ENCODE measurements at places on chromosomes 11 and 22.

DNA sequence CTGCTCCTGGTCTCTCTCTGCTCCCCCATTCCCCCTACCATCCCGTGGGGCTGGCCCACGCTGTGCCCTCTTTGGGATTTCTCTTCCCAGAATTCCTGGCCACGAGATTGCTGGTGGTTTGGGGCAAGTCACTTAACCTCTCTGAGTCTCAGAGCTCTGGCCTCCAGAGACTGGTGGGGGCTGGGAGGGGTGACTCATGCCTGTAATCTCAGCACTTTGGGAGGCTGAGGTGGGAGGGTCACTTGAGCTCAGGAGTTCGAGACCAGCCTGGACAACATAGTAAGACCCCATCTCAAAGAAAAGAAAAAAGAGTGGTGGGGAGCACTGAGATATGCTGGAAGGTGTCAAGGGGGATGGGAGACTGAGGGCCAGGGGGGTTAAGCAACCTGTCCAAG, 18.3 kb downstream of the OTUB1 start:
- no peak for DNase-seq

DNA sequence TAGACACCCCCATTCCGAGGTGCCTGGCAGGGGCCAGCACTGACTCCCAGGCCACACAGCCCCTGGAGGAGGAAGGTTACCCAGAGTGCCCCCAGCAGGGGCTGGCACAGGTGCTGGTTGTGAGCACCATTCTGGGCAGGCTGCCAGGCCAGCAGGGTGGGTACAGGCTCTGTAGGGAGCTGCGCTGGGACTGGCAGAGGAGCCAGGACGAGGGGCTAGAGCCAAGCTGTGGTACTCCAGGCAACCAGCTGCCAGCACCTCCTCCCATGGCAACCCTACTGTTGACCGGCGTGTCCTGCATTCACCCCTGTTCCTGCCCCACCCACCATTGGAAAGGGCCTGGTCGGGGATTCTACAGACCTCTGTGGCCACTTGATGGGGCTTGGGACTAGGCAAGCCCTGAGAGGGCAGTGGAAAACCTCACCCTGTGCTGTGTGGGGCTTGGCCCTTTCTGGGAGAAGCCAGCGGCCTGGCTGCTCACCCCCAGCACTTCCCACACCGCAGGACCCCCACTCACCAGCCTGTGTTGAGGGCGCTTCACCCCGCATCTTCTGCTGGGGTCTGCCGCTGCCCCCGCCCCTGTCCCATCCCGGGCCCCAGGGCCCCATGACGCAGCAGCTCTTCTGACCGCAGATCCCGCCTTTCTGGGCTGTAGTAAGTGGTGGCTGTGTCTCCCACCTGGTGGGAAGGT, 1.9 kb downstream of the CLDN5 start:
- DNase-seq: no peak

DNA sequence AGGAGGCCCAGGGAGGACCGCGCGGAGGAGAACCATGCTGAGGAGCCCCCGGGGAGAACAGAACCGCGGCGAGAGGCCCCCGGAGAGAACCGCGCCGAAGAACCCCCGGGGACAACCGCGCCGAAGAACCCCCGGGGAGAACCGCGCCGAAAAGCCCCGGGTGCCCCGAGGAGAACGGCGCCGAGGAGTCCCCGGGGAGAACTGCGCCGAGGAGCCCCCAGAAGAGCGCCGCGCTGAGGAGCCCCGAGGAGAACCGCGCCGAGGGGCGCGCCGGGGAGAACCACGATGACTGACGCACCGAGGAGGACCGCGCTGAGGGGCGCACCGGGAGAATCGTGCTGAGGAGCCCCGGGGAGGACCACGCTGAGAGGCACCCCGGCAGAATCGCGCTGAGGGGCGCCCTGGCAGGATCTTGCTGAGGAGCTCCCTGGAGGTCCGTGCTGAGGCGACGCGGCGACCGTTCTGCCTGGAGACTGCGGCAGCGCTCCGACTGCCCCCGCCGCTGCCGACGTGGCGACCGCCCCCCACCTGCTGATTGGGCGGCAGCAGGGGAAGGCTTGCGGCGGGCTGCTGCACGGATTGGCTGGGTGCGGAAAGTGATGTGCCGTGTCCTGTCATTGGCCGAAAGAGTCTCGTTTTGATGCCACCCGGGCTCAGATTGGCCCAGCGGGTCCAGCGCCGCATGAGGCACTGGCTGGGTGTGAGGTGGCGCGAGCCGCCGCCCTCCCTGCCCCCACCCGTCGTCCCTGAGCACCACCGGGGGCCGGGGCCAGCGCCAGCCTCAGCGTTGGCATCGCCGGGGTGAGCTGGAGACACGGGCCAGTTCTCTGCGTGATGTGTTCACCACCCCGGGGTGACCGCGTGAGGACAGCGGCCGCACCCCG, at the start of gene KCNQ1OT1:
TSS of gene KCNQ1OT1 (minus strand) at position 464 of the 884 bp plus-strand sequence.
- peak; percentile 90 for DNase-seq

DNA sequence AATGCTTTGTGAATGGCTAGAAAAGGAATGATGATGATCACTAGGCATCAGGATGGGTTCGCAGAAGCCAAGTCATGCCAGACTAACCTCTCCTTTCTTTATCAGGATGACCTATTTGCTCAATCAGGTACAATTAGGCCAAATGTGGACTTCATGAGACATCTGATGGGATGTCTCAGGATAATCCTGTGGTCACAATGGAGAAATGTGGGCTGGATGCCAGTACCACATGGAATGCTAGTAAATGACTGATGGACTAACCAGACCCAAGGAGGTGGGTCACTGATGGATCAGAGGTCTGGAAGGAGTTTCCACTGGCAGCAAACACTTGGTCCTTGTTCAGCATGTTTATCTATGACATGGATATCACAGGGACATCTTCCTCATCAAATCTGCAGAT, 94.8 kb upstream of the PHOX2A start:
- DNase-seq: no peak

DNA sequence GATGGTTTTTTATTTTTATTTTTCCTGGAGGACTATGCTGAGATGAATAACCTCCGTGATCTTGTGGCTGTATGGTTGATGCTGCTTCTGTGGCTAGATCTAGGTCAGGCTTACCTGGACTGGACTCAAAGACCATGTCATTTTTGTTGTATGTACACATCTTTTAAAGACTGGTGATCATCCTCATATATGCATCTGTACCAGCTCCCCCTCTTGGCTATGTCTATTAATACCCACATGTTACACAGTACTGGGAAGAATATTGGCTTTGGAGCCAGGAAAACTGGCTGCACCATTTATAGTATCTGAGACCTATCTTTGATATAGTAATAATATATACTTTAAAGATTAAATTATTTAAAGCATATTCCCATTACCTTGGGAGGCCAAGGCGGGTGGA, 18.4 kb upstream of the PITPNB start:
- DNase-seq: no peak

GRCh38 chr11:88114486-88115045, 60.7 kb downstream of the RAB38 start:
- no peak for DNase-seq
